ENCODE measurements at places on chromosomes 3 and 15. TPM values are rescaled to one million over a fixed set of nuclear protein-coding genes. Genes with fewer than 3 reads are reported as not detected.

Gene ZMYND10
- 0.11 TPM for total RNA-seq

Gene OR5K1
- not detected for total RNA-seq

Gene OR5K2
- total RNA-seq = not detected

Gene SLC22A14
- total RNA-seq = not detected

Gene KLHL25
- total RNA-seq = 4.4 TPM

Gene SKOR1
- total RNA-seq = not detected

Gene EPHB1
- total RNA-seq = 0.08 TPM

Gene LTF
- not detected for total RNA-seq

Gene SI
- not detected for total RNA-seq

Gene CFAP161
- total RNA-seq = not detected

Gene PRR20G
- not detected for total RNA-seq

Gene PIK3CB
- total RNA-seq = 14.0 TPM

Gene CD86
- 0.16 TPM for total RNA-seq
